ENCODE measurements at places on chromosomes 13 and 19.

DNA sequence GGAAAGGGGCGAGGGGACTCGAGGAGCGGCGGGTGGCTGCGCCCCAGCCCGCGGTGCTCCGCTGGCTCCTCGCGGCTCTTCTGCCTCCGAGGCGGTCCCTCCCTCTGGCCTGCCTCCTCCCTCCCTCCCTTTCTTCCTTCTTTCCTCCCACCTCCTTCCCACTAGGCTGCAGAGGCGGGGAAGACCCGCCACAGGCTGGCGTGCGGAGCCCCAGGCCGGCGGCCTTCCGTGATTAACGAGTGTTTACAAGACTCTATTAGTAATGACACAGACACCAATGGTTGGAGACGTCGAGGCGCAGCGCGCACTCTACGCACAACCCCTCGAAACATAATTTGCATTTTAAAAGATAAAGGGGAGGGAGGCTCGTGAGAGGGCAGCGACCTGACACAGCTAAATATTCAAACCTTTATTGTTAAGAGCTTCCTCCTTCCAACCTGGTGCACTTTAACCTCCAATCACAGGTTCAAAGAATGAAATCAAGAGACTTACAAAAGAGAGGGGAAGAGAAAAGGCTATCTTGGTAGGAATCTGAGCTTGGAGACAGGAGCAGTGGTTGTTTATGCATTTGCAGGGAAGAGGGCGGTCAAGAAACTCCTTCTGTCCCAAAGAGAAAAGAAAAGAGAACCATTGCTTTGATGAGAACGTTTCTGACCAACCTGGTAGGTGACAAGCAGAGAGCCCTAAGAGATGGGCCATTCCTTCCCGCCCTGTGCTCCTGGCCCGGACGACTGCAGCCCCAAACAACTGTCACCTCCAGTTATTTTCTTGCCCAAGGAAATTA lies at the start of gene CDX2:
Gene CDX2 (minus strand): TSS at position 234 of the 784 bp plus-strand sequence. CDS start 309 bp downstream, outside the sequence.
- no peak for DNase-seq

DNA sequence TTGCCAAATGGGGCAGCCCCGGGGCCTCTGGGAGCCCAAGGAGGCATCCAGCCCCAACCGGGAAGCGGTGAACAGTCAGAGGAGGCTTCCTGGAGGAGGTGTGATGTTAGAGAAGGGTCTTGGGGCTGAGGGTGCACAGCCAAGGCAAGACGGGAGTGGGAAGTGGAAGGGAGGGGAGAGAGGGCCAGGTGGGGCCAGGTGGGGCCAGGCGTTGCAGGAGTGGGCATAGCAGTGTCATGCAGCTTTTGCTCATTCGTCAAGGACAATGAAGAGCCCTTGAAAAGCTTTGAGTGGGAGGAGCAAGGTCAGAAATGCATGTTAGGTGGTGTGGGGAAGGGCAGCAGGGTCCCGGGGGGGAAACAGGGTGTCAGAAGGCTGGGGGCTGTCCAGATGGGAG lies 1.8 kb downstream of the FBN3 start:
- DNase-seq, result no peak

- DNase-seq, result no peak
Measured at GRCh38 chr19:57800696-57801095, 14.0 kb downstream of the ZNF552 start.

DNA sequence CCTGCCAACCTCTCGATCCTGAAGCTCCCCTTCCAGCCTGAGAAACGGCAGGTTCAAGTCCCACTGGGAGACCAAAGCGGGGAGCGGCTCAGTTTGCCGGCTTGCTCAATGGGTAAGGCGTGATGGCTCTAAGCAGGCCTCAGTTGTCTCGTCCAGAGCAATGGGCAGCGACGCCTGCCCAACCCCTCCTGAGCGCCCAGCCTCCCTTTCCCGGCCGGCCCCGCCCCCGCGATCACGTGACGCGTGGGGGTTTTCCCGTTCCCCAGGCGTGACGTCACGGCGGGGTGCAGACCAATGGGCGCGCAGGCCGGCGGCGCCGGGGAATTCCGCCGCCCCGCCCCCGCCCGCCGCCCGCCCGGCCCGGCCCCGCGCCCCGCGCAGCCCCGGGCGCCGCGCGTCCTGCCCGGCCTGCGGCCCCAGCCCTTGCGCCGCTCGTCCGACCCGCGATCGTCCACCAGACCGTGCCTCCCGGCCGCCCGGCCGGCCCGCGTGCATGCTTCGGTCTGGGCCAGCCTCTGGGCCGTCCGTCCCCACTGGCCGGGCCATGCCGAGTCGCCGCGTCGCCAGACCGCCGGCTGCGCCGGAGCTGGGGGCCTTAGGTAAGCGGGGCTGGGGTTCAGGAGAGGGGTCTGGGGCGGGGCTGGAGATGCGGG lies at the start of gene RELB:
Gene RELB (plus strand): TSS at position 378 of the 653 bp plus-strand sequence. CDS start 116 bp downstream, at position 494.
- DNase-seq, result peak; percentile 42

DNA sequence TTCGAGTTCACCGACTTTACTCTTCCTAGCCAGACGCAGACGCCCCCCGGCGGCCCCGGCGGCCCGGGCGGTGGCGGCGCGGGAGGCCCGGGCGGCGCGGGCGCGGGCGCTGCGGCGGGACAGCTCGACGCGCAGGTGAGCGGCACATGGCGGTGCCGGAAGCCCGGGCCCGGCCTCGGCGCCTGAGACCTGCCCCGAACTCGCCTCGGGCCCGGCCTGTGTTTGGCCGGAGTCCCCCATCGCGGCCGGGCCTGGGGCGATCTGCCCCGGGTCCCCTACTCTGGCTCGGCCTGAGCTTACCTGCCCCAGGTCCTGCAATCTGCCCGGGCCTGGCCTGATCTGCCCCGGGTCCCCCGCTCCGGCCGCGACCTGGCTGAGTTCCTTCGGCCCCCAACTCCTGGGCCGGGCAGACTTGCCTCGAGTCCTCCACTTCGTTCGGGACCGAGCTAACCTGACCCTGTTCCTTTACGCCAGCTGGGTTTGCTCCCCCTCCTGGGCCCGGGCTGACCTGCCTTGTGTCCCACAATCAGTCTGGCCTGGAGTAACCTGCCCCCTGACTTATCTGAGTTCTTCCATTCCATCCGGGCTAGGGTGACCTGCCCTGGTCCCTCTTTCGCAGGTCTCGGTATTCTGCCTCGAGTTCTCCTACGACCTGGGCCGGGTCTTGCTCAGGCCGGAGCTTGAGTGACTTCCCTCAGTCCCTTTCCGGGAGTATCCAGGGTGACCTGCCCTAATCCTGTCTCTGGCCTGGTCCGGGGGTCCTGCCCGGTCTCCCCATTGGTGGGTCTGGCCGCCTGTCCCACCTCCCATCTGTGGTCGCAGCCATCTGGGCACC lies 764 bp downstream of the UPF1 start:
- DNase-seq, result no peak

DNA sequence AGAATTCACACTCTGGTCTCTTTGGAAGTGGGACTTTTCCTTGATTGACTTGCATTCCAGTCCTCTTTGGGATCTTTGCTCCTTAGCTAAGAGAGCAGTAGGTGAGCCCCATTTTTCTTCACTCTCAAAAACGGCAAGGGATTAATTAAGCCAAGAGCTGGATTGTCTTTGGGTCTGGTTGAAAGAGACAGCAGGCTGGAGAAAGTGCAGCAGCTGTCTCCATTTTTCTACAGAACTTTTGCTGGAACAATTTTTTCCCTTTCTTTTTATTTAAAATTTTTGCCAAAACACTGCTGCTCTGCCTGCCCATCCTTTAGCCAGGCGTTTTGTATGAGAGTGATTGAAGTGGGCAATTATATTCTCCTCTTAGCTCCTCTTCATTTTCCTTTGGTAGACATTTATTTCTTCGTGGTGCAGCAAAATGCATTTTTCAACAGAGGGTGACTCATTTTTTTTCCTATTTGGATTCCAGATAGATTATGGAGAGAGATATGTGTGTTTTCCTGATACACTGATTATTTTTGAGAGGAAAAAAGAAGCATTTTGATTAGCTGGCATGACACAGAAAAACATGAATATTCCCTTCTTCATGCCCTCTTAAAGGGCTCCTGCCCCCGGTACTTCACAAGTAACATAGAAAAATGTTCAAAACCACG lies 371.2 kb upstream of the NBEA start:
- DNase-seq, result no peak

- DNase-seq, result no peak
Measured at GRCh38 chr13:98180092-98180491, 3.0 kb upstream of the RNF113B start.

DNA sequence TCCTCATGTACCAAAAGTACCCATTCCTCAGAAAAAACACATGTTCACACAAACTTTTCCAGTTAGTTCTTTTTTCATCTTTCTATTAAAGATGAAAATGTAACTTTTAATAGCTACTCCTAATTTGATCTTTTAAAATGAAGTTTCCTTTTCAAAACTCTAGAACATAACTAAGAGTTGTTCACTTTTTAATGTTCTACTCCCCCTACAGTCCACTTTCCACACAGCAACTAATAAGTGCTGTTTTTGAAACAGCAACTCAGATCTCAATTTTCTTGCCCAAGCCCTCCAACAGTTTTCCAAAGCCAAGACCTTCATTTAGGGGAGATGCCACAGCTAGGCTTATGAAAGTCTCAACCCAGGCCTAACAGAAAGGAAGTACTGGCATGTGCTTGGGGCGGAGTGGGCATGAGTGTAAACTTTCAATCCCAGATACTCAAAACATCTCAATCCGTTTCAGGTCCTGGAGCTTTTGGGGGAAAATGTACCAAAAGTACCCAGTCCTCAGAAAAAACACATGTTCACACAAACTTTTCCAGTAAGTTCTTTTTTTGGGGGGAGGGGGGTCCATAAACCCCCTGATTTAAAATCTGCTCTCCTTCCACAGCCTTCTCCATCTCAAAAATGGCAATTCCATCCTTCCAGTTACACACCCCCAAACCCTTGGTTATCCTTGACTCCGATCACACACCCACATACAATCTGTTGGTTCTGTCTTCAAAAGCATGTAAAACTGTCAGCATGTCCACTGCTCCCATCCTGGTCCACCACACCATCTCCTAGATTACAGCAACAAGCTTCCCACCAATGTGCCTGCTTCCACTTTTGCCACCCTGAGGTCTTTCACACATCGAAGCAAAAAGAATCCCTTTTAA lies 2.0 kb downstream of the FBL start:
- DNase-seq, result no peak

DNA sequence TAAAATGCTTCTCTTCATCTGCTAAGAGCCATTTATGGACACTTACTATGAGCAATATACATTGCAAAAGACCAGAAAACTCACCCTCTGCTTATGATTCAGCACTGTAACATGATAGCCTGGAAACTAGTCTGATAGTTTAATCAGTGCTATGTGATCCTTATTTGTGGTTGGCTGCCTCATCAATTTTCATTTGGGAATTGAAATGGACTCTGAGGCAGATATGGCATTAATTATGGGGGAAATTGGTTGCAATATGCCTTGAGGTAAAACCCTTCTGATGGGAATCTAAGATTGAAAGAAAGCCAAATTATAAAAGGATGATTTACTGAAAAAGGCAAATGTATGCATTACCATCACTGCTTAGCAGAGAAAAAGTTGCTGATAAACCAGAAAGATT lies 33.5 kb downstream of the FAM216B start:
- DNase-seq, result no peak
